GM12891 (cell line): ENCODE measurements at places on chromosomes 4 and X.
A peak's percentile ranks its signal among the peaks of the same experiment; 100 is the strongest.

GRCh38 chr4:184860018-184860779 is 34.4 kb upstream of the ACSL1 start:
- no peak for DNase-seq

DNA sequence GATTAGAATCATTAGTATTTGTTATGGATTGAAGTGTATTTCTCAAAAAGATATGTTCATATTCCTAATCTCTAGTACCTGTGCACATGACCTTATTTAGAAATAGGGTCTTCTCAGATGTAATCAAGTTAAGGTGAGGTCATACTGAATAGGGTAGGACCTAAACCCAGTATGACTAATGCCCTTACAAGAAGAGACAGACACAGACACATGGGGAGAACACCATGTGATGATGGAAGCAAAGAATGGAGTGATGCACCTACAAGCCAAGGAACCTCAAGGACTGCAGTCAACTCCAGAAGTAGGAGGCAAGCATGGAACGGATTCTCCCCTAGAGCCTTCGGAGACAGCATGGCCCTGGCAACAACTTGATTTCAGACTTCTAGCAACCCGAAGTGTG is 31.4 kb downstream of the OTUD4 start:
- DNase-seq, result no peak

DNA sequence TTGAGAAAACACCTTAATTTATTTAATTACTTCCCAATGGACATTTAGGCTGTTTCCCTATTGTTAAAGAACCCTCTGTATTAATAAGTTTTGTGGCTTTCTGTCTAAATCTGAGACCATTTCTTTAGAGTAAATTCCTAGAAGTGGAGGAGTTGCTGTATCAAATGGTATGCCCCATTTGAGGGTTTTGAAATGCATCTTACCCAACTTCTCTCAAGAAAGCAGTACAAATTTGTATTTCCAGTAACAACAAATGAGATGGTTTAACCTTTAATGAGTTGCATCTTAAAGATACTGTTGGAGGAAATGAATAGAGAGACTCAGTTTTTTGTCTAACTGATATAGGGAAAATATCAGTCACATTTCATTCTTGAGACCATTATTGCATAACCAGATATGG is 70.5 kb upstream of the CBLL2 start:
- no peak for DNase-seq

DNA sequence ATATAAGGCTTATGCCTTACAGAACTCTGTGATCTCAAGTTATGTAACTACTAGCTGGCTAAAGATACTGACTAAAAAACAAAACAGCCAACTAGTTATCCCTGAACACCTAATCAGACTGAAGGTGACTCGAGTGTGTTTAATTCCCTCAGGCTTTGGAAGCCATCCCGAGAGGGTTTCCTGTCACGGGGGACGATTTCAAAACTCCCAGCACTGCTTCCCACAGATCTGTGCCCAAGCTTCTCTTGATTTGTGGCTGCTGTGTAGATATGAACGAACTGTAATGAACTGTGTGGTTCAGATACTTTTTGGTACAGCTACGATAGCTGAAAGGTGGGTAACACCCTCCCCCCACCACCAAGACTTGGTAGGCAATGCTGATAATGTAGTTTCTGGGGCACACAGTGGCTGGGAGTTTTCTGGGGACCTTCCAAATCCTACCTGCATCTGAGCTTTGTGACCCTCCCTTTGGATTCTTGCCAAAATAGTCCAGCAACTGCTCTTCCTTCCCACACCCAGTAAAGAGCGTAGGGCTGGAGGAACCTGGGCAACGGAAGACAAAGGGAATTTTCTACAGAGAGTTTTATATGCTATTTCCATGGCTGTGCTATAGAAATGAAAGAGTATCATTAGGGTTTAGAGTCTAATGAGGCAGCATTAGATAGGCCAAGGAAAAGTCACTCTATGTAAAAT is 148.8 kb downstream of the MGST2 start:
- DNase-seq, result no peak

GRCh38 chr4:185573651-185574199 is 38.4 kb upstream of the PDLIM3 start:
- DNase-seq, result no peak

DNA sequence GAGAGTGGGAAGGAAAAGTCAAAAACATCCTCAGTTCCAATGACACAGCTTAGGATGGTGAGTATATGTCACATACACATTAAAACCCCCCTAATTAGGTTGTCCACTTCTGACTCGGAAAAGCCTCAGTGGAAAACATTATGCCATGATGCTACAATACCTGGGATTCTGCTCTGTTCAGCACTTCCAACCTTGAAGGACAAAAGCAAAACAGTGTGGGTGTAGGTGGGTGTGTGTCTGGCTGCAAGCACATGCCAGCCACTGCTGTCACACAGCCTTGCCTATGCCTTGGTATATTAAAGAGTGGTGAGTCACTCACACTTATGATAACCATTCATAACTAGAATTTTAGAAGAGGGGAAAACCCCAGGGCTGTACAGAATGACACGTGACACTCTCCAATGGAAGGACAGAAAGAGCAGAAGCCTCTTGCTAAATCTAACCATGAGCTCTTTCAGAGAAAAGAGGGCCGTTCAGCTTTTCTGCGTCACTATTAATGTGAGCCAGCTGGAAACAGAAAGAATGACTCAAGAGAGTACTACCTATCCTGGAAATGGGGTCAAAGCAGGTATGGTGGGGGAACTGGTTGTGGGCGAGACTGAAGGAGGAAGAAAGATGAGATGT is 159.6 kb downstream of the TET2 start:
- peak; percentile 23 for DNase-seq

DNA sequence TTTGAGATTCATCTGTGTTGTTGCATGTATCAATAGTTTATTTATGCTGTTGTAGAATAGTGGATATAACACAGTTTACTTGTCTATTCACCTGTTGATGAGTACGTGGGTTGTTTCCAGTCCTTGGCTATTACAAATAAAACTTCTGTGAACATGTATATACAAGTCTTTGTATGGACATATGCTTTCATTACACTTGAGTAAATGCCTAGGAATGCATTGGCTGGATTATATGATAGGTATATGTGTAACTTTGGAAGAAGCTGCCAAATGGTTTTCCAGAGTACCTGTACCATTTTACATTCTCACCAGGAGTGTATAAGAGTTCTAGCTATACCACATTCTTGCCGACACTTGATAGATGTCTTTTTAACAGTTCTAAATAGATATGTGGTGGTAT is 16.5 kb downstream of the ART3 start:
- DNase-seq, result no peak

DNA sequence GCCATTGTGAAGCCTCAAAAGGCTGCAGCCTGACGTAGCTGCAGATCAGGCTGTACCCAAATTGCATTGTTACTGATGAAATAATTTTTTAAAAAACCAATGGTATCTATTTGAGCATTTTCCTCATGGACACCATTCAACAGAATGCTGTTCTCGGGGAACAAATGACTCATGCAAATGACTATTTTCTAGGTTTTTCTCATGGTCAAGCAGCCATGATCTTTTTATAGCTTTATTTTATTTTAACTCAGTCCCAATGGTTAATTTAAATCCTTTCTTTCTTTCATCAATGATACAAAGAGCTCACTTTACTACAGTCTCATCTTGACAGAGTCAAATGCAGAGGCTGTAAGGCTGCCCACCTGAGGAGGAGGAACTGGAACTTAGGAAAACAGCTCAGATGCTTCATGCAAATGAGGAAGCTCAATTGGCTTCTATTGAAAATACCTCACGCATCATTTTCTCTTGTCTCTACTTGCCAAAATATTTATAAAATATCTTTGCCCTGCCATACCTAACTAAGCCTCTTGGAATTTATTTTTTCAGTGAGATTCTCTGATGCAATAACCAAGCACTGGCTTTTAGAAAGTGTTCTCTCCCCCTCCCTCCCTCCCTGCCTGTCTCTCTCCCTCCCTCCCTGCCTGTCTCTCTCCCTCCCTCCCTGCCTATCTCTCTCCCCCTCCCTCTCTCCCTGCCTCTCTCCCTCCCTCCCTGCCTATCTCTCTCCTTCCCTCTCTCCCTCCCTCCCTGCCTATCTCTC is 81.0 kb downstream of the SORBS2 start:
- no peak for DNase-seq

- DNase-seq, result no peak
Measured at GRCh38 chr4:921830-922331, 10.2 kb downstream of the GAK start.

DNA sequence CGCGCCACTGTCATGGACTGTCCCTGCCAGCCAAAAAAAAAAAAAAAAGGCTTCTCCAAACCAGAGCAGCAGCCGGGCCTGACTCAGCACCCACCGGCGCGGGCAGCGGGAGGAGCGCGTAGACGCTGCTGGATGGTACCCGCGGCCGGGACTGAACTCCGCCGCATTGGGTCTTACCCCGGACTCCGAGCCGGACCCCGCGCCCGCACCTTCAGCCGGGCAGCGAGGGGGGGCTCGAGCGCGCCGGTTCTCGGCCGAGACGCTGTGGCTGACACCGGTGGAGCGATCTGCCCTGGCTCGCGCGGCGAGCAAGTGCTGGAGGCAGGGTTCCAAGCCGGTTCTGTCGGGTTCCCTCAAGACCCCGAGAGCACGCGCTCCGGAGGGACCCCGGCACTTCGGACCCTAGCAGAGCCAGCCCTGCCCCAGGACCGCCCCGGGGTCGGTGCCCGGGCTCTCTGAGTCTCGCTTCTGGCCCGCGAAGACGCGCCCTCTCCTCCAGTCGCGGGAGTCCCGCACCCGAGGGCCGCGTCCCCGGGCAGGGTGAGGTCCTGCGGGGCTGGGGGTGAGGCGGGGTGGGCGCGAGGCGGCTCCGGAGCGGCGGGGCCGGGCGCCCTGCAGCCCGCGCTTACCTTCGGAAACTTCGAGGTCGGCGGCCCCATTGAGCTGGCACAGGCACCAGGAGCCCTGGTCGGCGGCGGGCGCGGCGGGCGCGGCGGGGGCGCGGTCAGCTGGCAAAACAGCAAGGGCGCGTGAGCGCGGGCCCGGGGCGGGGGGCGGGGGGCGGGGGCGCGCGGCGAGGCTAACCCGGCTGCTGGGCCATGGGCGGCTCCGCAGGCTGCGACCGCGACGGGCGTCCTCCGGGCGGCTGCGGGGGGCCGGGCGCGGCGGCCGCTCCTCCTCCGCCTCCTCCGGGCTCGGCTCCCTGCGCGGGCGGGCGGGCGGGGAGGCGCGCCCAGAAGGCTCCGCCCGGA is 11.8 kb upstream of the MAN2B2 start:
- DNase-seq, result no peak

GRCh38 chrX:40278340-40279090 is 180.8 kb upstream of the BCOR start:
- no peak for DNase-seq

DNA sequence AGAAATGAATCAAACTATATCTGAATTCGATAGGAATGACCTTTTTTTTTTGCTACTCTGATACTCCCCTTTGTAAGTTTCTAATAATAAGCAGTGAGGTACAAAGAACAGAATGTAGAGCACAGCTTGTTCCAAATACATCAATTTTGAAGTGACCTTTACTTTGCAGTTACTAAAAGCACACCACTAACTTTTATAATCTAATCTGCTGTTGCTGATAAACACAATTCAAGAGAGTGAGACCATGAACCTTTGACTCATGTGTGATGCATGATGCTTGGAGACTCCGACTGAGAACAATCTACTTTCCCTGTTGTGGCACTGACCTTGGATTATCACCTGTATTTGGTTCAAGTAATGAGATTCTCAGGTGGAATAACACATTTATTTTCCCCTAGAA is 91.6 kb upstream of the GNPDA2 start:
- DNase-seq, result no peak

- no peak for DNase-seq
Measured at GRCh38 chrX:38170556-38170955, 50.1 kb downstream of the SRPX start.

GRCh38 chr4:16622826-16623225 is 275.6 kb downstream of the LDB2 start:
- no peak for DNase-seq

DNA sequence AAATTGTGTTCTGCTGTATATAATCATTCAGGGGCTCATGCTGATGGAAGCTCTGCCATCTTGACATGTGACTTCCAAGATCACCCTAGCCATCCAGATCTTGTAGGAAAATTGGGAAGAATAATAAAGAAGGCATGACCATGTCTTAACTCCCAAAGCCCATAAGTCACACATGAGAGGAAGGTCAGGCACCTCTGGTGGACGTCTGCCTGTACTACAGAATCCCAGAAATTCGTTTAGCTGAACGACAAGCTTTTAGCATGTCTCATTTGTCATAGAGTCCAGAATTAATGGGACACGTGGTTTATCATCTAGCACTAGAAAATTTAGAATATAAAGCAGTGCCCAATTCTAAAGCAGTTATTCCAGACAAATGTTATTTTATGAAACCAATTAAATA is 212.7 kb downstream of the CENPC start:
- no peak for DNase-seq

DNA sequence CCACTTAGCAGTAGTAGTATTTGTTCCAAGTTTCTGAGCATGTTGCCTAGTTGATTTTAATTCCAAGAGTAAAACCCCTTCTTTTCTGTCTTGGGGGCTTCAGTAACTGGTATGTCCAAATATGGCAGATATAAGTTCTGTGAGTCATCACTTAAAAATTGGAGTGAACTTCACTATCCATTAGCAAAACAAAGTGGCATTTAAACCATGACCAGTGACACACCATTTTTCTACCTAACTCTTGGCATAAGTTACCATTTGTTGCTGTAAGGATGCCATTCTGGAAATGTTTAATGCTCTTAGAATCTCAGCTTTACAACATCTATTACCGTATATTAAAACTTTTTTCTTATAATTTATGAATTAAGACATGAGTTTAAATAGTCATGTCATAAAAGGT is 102.0 kb downstream of the CBR4 start:
- DNase-seq, result no peak

GRCh38 chr4:71126719-71127118 is 133.3 kb downstream of the DCK start:
- no peak for DNase-seq

GRCh38 chr4:114875630-114876029 is 237.8 kb downstream of the NDST4 start:
- no peak for DNase-seq

DNA sequence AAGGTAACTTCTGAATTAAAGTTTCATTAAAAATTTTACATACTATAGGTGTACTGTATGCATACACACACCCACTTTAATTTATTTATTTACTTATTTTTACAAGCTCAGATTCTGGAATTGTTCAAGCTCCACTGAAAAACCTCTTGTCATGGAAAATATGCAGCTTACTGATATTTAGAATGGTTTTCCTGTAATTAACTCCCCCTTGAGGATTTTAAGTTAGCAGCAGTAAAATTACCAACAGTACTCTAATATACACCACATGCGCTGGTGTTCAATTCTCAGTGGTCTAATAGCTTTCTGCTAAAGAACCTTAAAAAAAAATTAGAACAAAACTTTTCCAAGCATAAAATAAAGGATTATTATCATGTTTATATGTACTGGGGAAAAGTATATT is 12.0 kb downstream of the MAB21L2 start:
- no peak for DNase-seq

- DNase-seq, result no peak
Measured at GRCh38 chr4:154421618-154422017, 70.0 kb downstream of the DCHS2 start.

- no peak for DNase-seq
Measured at GRCh38 chrX:68997911-68998310, 167.3 kb downstream of the PJA1 start.

GRCh38 chr4:142236268-142236667 is 599.9 kb downstream of the IL15 start:
- DNase-seq, result no peak
